PC-3 (cell line): ENCODE measurements at places on chromosomes 7 and 10. TPM values are rescaled to one million over a fixed set of nuclear protein-coding genes. Genes with fewer than 3 reads are reported as not detected.

GRCh38 chr10:10313149-10313835, 704.4 kb upstream of the CELF2 start:
- DNase-seq = no peak

- DNase-seq = peak; percentile 90
Measured at GRCh38 chr7:156903232-156903909, 10.4 kb upstream of the LMBR1 start.

DNA sequence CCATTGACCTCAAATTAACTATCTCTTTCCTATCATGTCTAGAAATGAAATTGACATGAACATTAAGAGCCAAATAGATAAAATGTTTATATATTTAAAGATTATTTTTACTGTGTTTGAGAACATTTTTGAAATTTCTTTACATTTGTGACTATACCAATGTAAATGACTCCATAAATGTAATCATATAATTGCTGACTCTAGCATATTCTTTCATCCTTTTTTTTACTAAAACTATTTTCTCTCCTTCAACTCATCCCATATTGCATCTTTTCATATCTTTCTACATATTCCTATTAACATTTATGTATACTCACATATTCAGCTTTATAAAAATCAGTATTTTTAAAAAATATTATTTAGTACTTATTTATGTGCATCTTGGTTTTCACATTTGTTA, 16.9 kb downstream of the TMEM106B start:
- DNase-seq = no peak

- no peak for DNase-seq
Measured at GRCh38 chr7:149130572-149131198, 4.6 kb upstream of the ZNF425 start.

GRCh38 chr7:46127814-46128213, 206.7 kb upstream of the IGFBP3 start:
- no peak for DNase-seq

DNA sequence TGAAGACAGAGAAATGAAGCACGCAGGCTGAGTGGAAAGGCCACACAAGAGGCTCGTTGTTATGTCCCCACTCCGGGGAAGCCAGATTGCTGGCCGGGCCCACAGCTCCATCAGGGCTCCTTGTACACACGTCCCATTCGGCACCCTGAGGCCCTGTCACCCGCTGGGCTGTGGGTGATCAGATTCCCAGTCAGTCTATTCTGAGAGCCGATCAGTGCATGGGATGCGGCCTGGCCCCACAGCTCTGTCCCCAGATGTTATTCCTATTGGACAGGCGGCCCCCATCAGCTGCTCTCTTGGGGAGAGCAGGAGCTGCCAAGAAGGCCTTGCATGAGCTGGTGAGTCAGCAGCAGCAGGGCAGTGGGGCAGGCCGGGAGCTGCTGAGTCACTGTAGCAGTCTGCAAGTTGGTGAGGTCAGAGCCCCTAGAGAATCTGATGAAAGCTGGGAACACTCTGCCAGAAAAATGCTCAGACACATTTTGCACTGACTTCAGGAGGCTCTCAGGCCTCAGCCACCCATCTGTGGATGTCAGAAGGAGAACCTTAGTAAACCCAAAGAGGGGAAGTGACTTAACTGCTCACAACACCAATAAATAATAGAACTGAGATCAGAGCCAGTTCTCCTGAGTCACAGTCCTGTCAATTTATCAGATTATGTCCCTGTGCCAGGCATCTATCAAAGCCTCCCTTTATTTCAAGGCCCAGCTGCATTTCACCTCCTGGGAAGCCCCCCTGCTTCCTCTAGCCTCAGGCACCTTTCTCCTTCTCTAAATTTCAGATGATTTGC, 9.4 kb upstream of the PSAP start:
- peak; percentile 91 for DNase-seq

DNA sequence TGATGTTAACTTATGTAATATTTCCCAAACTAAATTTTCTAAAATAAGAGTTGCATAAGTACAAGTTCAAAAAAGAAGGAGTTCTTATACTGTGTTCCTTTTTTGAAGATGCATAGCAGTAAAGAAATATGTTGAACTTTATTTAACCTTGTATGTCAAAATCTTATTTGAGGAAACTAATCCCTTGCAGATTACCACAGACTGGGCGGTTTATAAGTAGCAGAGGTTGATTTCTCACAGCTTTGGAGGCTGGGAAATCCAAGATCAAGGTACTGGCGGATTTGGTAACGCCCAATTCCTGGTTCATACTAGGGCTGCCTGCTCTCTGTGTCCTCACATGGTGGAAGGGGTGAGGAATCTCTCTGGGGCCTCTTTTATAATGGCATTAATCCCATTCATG, 68.5 kb downstream of the GNAT3 start:
- DNase-seq = no peak

GRCh38 chr7:32522746-32523530, 27.6 kb downstream of the AVL9 start:
- no peak for DNase-seq

- DNase-seq = no peak
Measured at GRCh38 chr7:151864081-151864480, 12.8 kb downstream of the PRKAG2 start.

DNA sequence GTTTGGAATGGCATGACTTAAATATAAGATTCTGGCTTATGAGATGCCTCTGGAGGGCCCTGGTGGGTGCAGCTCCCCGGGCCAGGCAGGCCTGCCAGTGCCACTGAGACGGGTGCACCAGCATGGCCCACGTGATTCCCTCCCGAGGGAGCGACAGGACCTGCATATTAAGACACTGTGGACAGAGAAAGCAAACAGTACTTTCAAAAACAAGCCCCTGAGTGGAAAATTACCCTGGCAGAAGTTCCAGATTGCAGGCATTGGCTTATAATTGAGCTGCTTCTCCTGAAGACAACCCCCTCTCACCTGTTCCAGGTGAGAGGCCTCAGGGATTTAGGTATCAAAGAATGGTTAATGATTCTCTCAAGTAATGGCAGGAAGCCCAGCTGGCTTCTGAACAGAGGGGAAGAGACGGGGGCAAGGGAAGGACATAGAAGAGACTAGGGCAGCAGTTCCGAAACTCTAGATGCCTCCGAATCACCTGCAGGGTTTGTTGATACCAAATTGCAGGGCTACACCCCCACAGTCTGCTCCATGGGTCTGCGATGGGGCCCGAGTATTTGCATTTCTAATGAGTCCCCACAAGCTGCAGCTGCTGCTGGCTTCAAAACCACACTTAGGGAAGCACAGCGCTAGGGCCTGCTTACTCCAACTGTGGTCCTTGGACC, 66.0 kb upstream of the DOCK1 start:
- no peak for DNase-seq

DNA sequence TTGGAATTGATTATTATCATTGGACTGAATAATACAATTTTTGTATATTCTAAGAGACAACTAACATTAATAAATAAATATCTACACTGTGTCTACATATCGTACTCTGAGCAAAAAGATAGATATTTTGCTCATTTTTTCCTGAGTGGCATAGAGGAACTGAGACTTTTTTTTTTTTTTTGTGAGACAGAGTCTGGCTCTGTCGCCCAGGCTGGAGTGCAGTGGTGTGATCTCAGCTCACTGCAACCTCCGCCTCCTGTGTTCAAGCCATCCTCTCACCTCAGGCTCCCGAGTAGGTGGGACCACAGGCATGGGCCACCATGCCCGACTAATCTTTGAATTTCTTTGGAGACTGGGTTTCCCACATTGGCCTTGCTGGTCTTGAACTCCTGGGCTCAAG, 14.0 kb downstream of the KMT2E start:
- no peak for DNase-seq

DNA sequence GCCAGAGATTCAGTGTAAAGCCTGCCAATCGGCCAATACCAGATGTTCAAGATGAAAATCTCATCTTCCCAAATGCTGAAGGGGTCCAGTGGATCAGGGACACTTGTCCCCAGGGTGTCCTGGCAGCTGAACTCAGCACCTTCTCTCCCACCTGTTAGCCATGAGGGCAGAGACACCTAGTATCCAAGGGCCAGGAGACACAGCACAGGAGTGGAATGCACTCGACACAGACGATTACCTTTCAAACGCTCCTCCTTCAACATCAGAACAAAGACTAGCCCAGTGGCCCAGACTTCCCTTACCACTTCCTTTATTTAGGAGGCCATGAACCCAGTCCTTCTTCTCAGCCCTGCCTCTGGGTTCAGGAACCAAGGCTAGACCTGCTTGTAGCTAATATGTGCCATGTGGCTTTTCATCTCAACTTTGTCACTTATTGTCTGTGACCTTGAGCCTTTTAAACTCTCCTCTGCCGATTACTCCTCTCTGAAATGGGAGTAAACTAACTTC, 180.3 kb upstream of the PLXNA4 start:
- DNase-seq = no peak

GRCh38 chr10:129085811-129086210, 381.2 kb upstream of the MGMT start:
- DNase-seq = no peak

- no peak for DNase-seq
Measured at GRCh38 chr10:89705466-89705865, 4.1 kb downstream of the KIF20B start.

DNA sequence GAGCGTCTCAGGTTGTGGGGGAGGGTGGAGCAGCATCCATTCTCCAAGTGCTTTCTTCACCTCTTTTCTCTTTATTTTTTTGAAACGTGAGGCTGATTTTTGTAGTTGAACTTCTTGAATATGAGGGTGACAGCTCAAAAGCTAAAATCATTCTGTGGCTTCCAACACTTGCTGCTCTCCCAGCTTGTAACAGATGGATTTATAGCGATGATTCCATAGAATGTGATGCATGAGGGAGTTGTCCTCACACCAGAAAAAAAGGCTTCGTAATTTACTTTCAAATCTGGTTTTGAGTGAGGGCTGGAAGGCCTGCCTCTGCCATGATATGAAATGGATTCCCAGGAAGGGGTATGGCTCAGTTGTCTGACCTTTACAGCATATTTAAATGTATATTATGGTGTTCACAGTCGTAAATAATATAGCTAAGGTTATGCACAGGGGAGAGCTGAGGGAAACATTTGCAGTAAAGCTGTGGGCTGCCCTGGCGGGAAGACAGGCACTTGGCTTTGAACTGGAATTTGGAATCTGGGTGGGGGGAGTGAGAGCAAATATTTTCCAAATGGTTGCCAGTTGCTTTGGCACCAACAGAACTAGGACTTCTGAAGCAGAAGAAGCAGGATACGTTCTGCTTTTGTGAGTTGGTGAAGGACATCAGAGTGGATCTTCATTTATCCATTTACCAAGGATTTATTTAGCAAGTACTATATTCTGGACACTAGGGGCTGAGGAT, 166.7 kb downstream of the SORCS3 start:
- DNase-seq = no peak

DNA sequence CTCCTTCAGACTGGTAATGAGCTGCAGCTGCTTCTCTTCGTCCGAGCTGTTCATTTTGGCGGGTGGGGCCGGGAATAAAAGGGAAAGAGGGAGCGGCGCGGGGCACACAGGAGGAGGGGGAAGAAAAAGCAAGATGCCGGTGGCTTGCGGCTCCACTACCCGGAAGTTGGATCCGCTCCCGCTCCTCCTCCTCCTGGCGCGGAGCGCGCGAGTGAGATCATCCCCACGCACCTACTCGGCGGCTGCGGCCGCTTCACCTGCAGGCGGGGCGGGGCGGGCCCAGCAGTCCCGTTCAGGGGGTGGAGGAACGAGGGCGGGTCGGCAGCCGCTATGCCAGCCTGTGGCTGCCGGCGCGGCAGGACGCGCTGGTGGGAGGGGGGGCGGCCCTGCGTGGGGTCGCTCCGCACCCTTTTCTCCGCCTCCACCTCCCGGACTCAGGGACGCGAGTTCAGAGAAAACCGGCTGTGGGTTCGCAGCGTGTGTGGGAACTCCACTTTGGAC, at the start of gene SHTN1:
Gene SHTN1, minus strand, starts transcription at position 162 of the 501 bp plus-strand sequence. Its CDS starts 108 bp downstream, at position 54.
- peak; percentile 88 for DNase-seq

DNA sequence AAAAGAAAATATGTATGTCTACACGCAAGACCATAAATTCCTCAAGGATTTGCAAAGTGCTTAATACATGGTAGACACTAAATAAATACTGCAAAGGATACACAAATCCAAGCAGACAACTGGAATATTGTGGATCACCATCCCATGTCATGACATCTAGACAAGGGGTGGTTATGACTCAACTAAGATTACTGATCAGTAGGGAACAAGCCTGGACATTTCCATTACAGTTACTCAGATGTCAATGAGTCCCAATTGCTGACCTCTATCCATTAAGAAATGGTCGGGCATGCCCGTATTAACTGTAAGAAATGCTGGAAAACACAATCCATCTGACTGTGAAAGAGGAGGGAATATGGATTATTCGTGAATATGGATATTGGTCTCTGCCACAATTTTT, 27.6 kb upstream of the RUFY2 start:
- DNase-seq = no peak

- no peak for DNase-seq
Measured at GRCh38 chr10:52378124-52378523, 64.0 kb downstream of the DKK1 start.

DNA sequence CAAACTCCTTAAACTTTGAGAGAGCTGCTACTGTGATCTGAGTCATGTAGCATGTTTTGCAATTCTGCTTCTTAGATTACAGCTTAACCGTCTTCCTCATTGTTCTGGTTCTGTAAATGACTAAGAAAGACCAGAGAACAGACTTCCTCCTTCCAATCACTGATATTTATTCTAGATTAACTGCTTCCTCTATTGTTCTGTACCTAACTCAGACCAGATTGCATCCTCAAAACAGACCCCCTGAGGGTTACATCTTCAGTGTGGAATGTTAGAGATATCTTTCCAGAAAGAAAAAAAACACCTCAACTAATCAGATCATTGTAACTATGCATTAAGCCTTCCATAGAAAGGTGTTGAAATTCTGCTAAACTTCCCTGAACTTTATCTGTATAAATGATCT, 5.7 kb upstream of the PIP start:
- DNase-seq = peak; percentile 45

- peak; percentile 19 for DNase-seq
Measured at GRCh38 chr7:126791306-126791705, 461.4 kb downstream of the GRM8 start.

VWA2 gene
- total RNA-seq = not detected in 2 replicates

AKR1C4 gene
- total RNA-seq = not detected in 2 replicates

ZNF282 gene
- total RNA-seq = 31.4 and 39.7 TPM in 2 replicates

TMEM196 gene
- total RNA-seq = not detected in 2 replicates

ACSM6 gene
- not detected in 2 replicates for total RNA-seq

SPDYE16 gene
- total RNA-seq = not detected in 2 replicates

PRKRIP1 gene
- 28.9 and 49.4 TPM in 2 replicates for total RNA-seq

C10orf53 gene
- total RNA-seq = not detected in 2 replicates

FXYD4 gene
- total RNA-seq = not detected in 2 replicates

IL6 gene
- 110 and 113 TPM in 2 replicates for total RNA-seq
